ENCODE measurements at places on chromosomes 13 and 19.

DNA sequence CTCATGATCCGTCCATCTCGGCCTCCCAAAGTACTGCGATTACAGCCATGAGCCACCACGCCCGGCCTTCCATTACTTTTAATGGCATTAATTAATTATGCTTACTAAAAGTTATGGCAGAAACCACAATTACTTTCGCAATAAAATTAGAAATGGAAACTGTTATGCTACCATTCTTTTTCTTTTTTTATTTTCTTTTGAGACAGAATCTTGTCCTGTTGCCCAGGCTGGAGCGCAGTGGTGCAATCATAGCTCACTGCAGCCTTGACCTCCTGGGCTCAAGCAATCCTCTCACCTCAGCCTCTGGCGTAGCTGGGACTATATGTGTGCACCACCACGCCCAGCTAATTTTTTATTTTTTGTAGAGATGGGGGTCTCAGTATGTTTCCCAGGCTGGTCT, 4.6 kb upstream of the BST2 start:
- DNase-seq, result no peak

GRCh38 chr19:49475995-49476880, 2.2 kb downstream of the FLT3LG start:
- no peak for DNase-seq

DNA sequence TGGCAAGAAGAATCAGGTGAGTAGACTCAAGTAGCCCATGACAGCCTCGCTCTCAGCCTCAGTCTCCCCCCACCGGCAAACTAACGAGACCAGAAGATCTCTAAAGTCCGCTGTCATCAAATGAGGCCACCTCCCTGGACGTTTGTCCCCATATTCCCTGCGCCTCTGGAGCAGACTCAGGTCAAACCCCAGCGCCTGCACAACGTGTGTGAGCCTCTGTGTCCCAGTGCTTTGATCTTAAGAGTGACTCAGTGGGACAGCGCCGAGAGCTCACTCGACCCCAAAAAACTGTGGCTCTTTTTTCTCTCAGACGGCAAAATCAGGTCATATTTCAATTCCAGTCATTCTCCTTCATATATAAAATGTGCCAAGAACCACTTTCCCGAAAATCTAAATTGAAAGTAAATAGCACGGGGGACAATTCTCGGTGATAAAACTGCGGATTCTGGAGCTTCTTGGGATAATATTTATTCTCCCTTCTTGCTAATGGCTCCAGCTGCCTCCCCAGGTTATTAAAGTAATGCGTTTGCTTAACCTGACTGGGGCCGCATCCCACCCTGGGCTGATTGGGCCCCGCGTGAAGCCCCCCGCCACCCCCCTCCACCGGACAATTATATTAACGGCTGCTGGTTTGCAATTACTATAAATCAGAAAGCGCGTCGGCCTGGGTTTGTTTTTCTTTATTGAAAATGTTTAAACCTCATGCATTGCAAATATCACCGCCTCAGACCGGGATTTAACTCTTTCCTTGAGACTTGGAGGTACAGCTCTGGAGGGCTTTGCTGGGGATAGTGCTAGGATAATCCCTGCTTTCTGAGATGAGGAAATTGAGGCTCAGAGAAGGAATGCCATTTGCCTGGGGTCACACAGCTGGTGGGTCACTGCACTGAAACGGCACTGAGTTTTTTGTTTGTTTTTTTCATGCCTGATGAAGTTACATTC, 37.5 kb upstream of the ZNRF4 start:
- DNase-seq, result no peak

DNA sequence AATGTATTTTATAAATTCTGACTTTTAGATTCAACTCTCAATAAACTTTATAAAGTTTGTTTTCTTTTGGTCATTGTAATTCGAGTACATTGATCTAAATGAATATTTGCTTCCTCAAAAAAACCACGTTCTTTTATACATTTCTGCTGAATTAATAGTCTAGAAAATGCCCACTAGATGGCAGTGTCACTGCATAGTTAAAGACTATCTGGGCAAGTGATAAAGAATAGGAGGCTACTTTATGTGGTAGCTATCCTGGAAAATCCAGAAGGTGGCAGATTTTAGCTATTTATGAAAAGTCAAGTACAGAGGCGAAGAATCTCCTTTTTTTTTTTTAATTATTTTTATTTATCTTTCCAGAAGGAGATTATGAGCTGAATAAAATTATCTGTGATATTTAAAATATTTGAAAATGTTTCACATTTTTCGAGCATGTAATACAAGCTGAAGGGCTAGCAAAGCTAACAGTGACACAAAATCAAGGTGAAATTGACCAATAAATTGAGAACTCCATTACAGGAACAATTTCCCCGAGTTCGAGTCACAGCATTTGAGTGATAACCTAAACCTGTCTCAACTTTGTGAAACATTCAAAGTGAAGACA, 221.8 kb downstream of the OLFM4 start:
- peak; percentile 11 for DNase-seq

DNA sequence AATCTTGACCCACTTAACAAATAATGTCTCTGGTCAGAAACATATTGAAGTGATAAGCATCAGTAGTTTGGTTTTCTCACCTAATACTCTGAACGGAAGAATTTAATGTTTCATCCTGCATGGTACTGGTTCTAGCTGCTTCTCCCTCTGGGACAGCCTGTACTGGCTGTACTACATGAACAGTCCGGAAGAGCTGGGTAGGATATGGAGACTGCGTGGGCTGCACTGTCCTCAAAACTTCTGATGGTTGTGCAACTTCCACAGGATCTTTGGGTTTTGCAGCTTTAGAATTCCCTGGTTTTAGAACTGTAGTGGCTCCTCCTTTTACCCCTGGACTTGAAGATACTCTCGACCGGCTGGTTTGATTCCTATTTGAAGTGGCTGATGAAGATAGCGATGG, 78.3 kb downstream of the ELF1 start:
- no peak for DNase-seq
